ENCODE measurements at places on chromosomes 2 and 18.
A peak's percentile ranks its signal among the peaks of the same experiment; 100 is the strongest.

GRCh38 chr2:16784652-16785051 is 119.0 kb upstream of the CYRIA start:
- DNase-seq = no peak

- DNase-seq = no peak
These were observed 53.4 kb downstream of the CDH2 start for GRCh38 chr18:28123401-28124030.

DNA sequence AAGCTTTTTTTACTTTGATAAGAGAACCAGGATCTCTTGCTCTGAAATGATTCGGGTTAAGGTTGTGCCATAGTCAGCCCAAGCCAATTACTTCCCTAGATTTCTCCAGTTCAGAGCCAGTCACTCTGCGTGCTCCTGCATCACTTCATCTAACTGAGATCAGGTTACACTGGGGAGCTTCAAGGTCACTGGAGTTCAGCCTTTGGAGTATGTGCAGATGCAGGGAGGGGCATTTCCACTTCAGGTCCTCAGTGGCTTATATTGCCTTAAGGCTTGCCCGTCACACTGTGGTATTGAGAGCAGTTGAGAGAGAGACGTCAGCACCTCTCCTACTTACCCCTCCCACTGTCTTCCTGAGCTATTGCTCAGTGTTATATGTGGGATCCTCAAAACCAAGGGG is 317.8 kb downstream of the EPHA4 start:
- DNase-seq = no peak

GRCh38 chr18:25102662-25103061 is 249.3 kb downstream of the ZNF521 start:
- no peak for DNase-seq

GRCh38 chr2:79855264-79856006 is 342.6 kb downstream of the CTNNA2 start:
- DNase-seq = no peak

- no peak for DNase-seq
These were observed 89.3 kb downstream of the CABYR start for GRCh38 chr18:24227977-24228666.

- DNase-seq = peak; percentile 81
These were observed 1.4 kb downstream of the NEDD4L start for GRCh38 chr18:58045242-58046092.

DNA sequence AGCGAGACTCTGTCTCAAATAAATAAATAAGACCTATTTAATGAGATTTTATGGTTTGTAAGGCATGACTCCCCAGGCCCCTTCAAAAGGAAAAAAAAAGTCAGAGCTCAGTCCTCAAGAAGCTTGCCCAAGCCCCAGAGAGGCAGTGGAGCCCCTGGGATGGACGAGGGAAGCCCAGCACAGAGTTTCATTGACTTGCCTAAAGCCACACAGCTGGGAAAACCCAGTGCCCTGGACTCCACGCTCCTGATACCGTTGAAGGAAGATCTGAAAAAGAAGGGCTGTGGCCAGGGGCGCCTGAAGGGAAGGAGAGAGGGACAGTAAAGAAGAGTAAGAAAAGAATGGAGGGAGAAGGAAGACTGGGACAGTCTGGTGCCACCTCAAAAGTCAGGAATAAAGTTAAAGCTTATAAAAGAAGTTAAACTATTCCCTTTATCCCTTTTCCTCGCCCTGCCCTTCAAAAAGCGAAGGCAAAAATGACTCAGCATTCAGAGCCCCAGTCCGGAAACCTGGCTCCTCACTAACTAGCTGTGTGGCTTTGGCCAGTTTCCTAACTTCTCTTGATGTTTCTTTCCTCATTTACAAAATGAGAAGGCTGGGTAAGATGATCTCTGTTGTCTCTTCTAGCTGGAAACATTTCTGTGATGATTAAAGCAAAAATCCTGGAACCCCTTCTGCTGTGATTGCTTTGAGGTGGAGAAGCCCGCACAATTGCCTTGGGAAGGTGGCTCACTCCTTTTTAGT is 46.7 kb downstream of the LYPD1 start:
- DNase-seq = no peak

GRCh38 chr18:75230163-75231052 is 19.8 kb downstream of the TSHZ1 start:
- DNase-seq = no peak

GRCh38 chr2:106095478-106096298 is 98.4 kb downstream of the UXS1 start:
- DNase-seq = no peak

DNA sequence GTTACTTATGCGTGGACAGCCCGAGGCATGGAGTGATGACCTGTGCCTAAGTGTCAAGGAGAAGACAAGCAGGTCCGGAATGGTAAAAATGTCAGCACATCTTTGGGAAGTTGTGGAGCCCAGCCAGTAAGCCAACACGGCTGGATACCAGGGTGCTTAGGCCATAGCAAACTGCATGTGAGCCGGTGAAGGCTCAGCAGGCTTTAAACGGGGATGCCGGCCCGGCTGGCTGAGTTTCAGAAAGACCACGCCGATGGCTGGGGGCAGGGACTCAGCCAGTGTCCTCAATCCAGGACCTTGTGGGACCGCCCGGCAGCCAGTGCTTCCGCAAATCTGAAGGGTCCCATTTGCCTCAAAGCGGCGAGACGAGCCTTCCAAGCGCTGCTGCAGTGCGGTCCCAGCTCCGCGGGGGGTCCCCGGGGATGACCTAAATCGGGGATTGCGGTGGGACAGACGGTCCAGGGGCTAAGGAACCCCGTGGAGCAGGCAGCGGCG is 946 bp upstream of the AGAP1 start:
- no peak for DNase-seq

- DNase-seq = no peak
These were observed 323.2 kb downstream of the OSR1 start for GRCh38 chr2:19035238-19035637.

DNA sequence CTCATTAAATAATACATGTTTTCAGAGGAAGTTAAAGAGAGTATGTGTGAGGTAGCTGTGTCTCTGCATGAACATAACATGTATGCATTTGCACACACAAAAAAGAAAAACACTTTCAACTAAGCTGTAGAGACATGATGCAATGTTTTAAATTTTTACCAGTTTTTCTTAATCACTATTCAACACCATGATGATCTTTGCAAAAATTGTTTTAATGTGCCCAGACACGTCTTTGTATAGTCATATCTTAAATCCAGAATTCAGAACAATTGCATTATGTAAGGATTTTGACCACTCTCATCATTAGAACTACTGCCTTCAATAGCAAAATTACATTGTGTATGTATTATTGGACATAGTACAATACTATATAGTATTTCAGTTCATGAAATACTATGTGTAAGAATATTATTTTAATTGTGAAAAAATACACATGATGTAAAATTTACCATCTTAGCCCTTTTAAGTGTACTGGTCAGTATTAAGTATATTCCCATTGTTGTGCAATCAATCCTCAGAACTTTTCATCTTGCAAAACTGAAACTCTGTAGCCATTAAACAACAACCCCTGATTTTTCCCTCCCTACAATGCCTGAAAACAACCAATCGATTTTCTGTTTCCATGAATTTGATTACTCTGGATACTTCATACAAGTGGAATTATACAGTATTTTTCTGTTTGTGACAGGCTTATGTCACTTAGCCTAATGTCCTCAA is 104.5 kb upstream of the ACVR2A start:
- DNase-seq = no peak

DNA sequence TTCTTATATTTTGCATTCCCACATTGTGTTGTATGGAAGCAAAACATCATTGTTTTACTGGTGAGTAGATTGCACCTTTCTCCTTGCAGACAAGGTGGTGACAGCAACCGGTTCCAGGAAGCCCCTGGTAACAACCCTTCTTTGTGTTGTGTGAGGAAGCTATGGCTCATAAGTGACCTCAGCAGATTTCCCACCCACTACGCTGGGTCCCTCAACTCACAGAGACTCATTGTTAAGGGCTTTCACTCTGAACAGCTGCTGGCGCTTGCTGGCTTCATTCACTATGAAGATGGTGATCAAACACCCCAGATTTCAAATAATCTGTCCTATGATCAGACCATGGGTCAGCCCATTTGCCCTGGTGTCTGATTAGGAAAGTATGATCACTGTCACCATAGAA is 53.4 kb downstream of the WIPF1 start:
- no peak for DNase-seq

DNA sequence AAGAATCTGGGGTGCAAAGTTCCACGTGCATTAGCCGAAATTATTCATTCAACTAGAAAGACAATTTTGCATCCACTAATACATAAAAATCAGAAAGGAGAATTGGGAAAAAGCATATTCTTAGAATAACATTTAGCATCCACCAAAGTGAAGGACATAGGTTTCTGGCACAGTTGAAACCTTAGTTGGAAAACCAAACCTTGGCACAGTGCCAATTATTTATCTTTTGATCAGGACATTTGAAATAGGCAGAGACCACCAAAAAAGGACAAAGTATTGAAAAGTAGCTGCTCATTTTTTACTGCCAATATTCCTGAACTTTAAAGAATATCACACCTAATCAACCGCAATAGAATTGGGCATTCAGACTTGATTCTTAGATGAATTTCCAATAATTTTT is 25.5 kb upstream of the NFU1 start:
- DNase-seq = no peak

DNA sequence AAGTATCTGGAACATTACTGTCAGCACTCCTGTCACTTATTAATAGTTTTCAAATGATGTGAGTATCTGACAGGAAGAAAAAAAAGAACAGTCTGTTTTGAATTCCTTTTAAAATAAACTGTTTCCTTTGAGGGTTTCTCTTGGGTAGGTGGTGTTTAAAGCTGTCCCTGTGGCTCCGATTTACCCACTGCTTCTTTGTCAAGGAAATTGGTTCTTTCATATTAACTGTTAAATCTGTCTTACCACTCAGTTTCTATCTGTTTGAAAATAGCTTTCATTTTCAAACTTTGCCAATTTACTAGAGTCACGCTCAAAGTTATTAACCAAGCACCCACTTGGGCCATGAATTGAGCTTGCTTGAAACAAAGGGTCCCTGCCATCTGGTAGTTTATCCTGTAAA is 614.6 kb upstream of the NXPH2 start:
- DNase-seq = no peak

- no peak for DNase-seq
These were observed 11.0 kb downstream of the FAM171B start for GRCh38 chr2:186704897-186705296.

DNA sequence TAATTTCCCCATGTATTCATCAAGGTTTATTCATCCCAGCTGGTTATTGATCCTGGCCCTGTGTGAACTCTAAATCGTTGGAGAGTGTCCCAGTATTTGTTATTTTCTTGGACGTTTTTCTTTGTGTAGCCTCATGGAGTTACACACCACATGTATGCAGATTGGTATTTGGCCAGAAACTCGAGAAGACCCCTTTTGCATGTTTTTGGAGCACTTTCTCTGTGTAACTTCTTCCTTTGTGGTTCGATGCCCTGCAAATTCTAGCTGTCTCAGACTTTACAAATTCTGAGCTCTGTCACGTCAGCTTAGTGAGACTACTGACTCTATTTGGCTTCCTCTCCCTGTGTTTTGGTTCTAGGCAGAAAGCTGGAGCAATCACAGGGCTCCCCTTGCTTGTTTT is 198.7 kb downstream of the MCFD2 start:
- DNase-seq = no peak

- DNase-seq = no peak
These were observed 5.2 kb downstream of the D2HGDH start for GRCh38 chr2:241739651-241740050.

DNA sequence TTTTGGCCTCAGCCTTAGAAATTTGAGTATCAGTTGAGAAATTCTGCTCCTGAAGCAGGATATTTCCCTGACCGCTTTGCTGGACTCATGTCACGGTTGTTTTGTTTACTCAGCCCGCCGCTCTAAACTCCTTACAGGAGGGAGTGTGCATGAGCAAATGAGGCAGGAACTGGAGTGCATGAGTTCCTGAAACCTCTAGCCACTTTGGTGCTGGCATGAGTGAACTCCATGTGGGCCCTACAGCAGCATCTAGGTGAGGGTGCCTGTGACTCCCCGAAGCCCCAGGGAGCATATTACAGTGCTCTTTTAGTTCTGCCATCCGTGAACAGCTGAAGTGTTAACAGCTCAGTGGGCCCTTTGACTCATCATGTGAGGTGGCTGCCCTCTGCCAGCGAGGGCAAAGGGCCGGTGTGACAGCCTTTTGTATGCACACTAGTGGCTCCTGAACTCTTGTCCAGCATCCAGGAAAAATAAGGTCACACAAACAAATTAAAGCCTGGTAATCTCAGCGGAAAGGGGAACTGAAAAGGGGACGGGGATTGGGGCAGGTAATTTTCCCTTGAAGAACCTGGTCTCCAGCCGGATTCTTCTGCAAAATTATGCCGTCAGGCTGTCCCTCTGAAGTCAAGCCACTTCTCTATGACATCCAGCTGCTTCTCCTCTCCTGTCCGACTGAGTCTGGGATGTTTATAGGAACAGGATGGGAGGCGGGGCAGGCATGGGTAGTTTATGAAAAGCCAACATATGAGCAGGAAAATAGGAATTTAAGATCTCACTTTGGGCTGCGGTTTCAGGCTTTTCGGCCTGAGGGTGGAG is 1668.7 kb downstream of the SUCLG1 start:
- DNase-seq = no peak

DNA sequence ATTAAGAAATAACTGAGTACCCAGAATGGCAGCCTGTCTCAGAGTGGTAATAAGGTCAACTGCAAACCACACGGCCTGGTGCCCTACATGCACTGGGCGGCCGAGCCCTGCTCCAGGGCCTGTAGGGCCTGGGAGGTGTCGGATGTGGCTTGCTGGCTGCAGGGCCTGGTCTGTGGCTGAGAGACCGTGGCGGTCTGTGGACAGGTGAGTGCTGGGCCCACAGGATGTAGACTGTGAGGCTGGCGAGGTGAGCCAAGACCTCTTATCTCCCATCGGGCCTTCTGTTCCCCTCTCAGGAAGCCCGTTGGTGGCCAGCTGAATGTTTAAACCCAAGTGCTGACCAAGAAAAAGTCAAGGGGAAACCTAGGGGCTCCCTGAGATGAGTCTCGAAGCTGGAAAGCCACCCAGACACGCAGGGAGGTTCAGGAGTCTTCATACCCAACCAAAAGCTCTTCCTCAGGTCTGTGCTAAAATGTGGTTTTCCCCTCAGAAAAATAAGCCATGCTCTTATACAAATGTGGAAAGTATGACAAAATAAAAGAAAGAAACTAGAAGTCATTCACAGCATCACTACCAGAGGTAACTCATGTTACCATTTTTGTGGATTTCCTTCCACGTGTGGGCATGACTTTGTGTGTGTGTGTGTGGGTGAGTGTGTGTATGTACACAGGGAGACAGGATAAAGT is 47.7 kb upstream of the CTDP1 start:
- DNase-seq = peak; percentile 48

- DNase-seq = no peak
These were observed 37.5 kb upstream of the WIPF1 start for GRCh38 chr2:174635015-174635593.

GRCh38 chr2:202377207-202377761 is 1.2 kb downstream of the BMPR2 start:
- DNase-seq = no peak

DNA sequence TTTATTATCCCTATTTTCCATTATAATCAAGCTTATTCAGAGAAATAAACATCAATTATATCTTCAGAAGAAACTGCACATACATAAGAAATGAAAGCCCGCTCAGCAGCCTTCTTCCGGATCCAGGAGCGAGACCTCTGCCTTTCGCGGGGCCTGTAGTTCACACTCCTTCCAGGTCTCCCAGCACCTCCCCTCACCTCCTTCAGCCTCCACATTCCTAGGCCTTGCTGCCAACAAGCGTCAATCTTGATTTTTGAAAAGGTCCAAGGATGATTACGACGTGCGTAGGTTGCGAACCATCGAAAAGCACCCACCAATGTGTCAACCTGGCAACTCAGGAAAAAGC is 355 bp upstream of the KIDINS220 start:
- no peak for DNase-seq
